Stimulated activated CD4-positive, alpha-beta T cell treated with anti-CD3 and anti-CD28 coated beads, Interleukin-12 subunit alpha, Interleukin-12 subunit beta, amount 100 ng/mL, for 4 hours (primary cell): ENCODE measurements at places on chromosomes 3 and 15.

GRCh38 chr15:78681281-78682003 lies 40.4 kb upstream of the CHRNB4 start:
- DNase-seq: no peak

- no peak for DNase-seq
Measured at GRCh38 chr3:156680243-156680914, 6.0 kb downstream of the TIPARP start.

DNA sequence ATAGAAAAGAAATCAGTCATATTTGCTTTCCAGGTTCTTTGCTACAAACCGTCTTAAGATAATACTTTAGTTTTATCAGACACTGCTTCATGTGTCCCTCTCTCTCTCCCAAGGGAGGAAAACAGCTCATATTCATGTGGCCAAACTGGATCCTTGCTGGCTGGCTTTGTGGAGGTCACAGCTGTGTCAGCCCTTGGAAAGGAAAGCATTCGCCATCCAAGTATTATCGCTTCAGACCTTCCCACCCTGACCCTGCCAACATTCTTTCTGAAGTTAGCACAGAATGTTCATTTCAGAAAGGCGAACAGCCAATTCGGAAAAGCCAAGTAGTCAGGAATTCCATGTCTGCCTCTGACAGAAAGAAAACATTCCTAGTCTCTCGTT lies 213.6 kb downstream of the FEZF2 start:
- DNase-seq: no peak

- no peak for DNase-seq
Measured at GRCh38 chr3:99484871-99485270, 153.5 kb upstream of the COL8A1 start.

DNA sequence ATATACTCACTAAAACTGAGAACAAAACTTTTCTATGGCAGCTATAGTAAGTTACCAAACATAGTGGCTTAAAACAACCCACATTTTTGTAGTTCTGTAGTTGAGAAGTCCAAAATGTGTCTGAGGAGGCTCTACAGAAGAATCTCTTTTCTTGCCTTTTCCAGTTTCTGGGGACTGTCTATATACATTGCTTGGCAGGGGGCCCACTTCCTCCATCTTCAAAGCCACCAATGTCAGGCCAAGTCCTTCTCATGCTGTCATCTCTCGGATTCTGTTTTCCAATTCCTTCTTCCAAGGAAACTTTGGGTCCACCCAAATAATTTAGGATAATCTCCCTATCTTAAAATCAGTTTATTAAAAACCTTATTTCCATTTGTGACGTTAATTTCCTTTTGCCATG lies 92.7 kb downstream of the DLG1 start:
- DNase-seq: no peak

GRCh38 chr3:131883711-131884407 lies 151.0 kb downstream of the CPNE4 start:
- no peak for DNase-seq

GRCh38 chr15:34647569-34648293 lies 64.3 kb upstream of the GOLGA8B start:
- no peak for DNase-seq

- no peak for DNase-seq
Measured at GRCh38 chr3:155154255-155154654, 74.1 kb downstream of the MME start.
